A673 (cell line): ENCODE measurements at places on chromosomes 12 and 14. TPM values are rescaled to one million over a fixed set of nuclear protein-coding genes. Genes with fewer than 3 reads are reported as not detected.
A peak's percentile ranks its signal among the peaks of the same experiment; 100 is the strongest.

The FAM186B gene
- total RNA-seq: 0.19 and 0.20 TPM in 2 replicates

The FBRSL1 gene
- total RNA-seq: 111 and 130 TPM in 2 replicates

GRCh38 chr14:101066826-101067510, 163.4 kb upstream of the RTL1 start:
- no peak overlapping the region for H3K4me3 ChIP-seq
- H3K36me3 ChIP-seq: no peaks in the 10 kb centered on the region
- no peaks in the 10 kb centered on the region for H3K27me3 ChIP-seq
- DNase-seq: no peak
- H3K4me1 ChIP-seq: peaks cover 7% of the 10 kb centered on the region

DNA sequence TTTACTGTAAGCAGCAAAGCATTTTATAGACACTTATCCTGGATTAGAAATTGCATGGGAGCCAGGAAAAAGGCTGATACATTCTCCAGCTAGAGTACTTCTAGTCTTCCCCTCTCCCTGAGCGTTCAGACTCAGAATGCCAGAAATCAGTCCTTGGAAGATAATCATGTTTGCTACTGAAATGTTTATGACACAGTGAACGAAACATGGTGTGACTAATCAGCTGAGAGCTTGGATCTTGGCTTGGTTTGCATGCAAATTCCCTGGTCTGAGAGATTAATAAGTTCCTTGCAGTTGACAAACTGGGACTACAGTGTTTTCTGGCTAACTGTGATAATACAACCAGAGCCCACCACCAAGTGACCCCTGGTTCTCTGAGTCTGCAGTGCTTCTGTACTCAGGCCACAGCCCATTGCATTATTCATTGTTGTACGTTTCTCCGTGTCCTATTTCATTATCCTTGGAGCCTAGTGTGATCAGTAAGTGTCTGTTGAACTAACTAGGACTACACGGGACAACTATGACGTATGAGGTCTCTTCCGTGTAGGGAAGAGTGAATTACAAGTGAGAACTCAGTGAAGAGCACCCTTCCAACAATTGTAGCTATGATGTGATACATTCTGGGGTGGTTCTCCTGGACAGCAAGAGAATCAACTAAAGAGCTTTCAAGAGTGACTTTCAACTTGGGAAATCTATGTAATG, 34.6 kb upstream of the EVL start:
- peaks cover 29% of the 10 kb centered on the region for H3K4me1 ChIP-seq
- DNase-seq: peak; percentile 46
- no peak overlapping the region for H3K27ac ChIP-seq
- H3K36me3 ChIP-seq: no peaks in the 10 kb centered on the region

DNA sequence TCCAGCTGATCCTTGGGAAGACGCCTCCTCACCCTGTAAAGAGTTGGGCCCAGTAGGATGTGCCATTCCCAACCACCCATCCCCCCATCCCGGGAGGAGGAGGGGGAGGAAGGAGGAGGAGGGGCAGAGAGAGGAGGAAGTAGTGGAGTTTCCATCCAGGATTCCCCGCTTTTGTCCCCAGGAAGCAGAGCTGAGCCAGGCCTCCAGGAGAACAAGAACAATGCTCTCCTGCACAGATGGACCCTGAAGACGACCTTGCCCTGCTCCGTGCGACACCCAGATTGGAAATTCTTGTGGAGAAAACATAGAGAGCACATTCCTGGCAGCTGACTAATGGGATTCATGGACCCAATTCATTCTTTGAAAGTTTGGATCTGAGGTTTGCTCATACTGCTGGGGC, 132.3 kb upstream of the CRY1 start:
- no peaks in the 10 kb centered on the region for H3K27me3 ChIP-seq
- no peaks in the 10 kb centered on the region for H3K4me1 ChIP-seq
- no peaks in the 10 kb centered on the region for H3K36me3 ChIP-seq

DNA sequence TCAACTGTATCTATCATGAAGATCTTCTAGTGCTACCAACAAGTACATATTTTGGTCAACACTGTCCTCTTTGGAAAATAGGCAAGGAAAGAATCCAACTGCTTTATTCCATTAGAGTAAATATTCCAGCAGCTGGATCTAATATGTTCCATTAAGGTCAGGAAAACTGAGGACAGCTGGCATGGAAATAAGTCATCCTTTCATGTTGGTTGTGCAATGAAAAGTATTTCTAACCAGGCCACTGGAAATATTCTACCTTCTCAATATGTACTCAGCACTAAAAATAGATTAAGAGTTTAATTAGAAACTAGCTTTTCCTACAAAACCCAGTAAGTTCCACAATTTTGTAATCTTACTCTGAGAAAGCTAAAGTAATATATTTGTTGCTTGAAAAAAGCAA, 19.6 kb downstream of the HIGD1C start:
- H3K4me1 ChIP-seq: no peaks in the 10 kb centered on the region
- DNase-seq: no peak
- H3K27me3 ChIP-seq: no peaks in the 10 kb centered on the region
- H3K4me3 ChIP-seq: no peak overlapping the region

DNA sequence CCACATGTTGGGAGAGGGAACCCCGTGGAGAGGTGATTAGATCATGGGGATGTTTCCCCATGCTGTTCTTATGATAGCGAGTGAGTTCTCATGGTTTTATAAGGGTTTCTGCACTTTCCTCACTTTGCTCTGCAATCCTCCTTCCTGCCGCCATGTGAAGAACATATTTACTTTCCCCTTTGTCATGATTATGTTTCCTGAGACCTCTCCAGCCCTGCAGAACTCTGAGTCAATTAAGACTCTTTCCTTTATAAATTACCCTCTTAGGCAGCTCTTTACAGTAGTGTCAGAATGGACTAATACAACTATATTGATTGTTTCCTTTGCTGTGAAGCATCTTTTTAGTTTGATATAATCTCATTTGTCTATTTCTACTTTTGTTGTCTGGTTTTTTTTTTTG, 13.1 kb upstream of the RASSF9 start:
- H3K27me3 ChIP-seq: no peaks in the 10 kb centered on the region
- no peaks in the 10 kb centered on the region for H3K36me3 ChIP-seq
- H3K27ac ChIP-seq: no peak overlapping the region

GRCh38 chr14:65439117-65439516, 26.6 kb downstream of the FUT8 start:
- H3K27me3 ChIP-seq: no peaks in the 10 kb centered on the region
- no peak overlapping the region for H3K4me3 ChIP-seq
- H3K4me1 ChIP-seq: no peaks in the 10 kb centered on the region
- no peaks in the 10 kb centered on the region for H3K36me3 ChIP-seq
- H3K27ac ChIP-seq: no peak overlapping the region

DNA sequence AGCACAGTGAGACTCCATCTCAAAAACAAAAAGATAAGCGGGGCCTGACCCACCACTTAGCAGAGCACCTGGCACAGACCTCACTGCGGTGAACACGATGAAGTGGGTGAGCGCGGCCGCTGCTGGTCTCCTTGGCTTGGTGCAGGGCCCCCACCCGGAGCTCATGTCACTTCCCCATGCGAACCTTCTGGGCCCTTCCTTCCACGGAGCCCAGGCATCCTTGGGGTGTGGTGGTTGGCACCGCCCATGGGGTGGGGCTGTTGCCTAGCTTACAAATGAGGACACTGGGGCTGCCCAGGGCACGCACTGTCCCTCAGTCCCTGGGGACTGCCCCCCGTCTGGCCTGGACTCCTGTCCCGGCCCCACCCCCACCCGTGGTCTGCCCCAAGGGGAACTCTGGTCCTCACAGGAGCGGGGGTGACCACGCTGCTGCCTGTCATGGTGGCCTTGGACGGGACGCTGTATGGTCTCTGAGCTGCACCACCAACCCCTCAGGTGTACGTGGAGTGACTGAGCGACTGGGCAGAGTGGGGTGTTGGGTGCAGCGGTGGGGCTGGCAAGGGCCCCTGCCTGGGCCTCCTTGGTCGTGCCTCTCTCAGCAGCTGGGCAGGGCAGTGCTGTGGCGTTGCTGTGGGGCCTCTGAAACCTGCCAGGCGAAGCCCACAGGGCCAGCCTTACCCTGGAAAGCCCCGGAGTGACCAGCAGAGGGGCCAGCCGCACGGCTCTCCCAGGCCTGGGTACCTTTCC, 15.3 kb downstream of the FBRSL1 start:
- no peak for DNase-seq
- H3K27ac ChIP-seq: peak overlapping the region; percentile 90
- H3K4me1 ChIP-seq: peaks cover 40% of the 10 kb centered on the region
- peaks cover 5% of the 10 kb centered on the region for H3K36me3 ChIP-seq
- H3K4me3 ChIP-seq: no peak overlapping the region
- H3K27me3 ChIP-seq: no peaks in the 10 kb centered on the region

- H3K4me1 ChIP-seq: no peaks in the 10 kb centered on the region
- H3K27ac ChIP-seq: no peak overlapping the region
- no peak overlapping the region for H3K4me3 ChIP-seq
Observed at GRCh38 chr14:25215607-25216006, 165.7 kb upstream of the STXBP6 start.
